ENCODE measurements at places on chromosomes 16 and 17.

DNA sequence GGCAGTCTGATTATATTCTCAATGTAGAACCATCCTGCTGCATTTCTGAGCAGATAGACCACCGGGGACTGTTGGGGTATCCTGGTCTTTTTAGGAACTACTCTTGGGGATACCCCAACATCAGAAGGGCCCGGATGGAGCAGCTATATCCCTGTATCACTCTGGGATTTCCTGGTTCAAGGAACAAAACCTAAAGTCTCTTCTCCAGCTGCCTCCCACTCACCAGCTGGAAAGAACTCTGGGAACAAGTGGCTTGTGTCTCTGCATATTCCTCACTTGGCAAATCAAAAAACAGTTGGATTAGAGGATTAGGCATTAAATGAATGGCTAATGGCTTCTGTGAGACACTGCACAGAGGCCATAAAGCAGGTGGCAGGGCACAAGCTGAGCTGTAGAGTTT is 62.3 kb upstream of the HS3ST2 start:
- DNase-seq, result no peak

DNA sequence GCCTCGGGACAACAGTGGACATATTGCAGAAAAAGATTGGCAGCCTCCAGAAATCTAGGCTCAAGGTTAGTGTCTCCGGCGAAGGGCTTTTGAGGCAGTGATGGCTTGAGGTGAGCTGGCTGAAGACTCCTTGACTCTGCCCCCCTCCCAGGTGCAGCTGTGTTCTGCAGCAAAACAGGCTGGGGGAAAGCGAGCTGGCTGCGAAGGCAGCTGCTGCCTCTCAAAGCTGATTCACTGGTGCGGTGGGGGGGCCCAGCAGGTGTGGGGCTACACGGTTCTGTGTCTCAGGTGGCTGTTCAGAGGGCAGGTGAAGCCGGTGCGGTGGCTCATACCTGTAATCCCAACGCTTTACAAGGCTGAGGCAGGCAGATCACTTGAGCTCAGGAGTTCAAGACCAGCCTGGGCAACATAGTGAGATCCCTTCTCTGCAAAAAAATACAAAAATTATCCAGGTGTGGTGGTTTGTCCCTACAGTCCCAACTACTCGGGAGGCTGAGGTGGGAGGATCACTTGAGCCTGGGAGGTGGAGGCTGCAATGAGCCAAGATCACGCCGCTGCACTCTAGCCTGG is 22.9 kb downstream of the C16orf96 start:
- DNase-seq, result no peak

- DNase-seq, result no peak
Measured at GRCh38 chr17:7650509-7651096, at the start of gene ATP1B2. ATP1B2 (plus strand) TSS chr17:7650926; CDS start chr17:7651519, 593 bp downstream.

- no peak for DNase-seq
Measured at GRCh38 chr17:59707971-59708430, 547 bp downstream of the VMP1 start.

DNA sequence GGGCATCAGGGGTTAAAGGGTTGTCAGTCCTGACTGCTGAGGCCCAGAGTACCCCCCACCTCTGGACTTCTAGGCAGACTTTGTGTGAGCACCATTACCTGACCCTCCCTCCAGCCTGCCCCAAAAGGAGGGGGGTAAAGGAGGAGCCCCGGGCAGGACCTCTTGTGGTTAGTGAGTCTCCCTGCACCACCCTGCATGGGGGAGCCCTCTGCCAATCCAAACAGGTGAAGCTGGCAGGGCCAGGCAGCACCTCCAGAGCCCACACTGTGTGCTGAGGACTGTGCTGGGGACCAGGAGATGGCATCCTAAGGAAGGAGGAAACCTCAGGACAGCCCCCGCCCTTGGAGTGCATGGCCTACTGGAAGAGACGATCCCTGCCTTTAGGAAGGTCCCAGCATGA is 2.6 kb upstream of the KRT14 start:
- DNase-seq, result no peak

DNA sequence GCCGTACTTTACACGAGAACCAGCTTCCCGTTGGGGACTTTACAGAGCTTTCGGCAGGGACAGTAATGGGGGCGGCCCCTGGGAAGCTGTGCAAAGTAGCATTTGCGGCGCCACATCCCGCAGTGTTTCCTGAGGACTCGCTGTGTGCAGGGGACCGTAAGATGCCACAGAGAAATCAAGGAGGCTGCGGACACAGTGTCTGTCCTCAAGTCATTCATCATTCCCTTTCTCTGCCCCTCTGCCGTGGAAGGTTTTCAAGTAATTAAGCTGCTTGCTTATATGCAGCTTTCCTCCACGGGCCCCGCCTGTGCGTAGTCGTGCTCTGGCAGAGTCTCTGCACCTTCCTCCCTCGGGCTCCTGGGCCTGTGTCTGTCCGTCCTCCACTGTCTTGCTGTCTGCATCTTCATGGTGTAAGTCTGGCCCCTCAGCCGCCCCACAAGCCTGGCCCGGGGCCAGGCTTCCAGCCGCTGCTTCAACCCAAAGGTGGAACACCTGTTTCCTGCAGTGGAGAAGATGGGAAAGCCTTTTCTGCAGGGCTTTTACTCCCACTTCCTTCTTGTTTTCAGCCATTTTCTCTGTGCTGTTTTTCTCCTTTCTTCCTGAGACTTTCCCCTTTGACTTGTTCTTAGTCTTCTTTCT is 216.9 kb upstream of the CHMP6 start:
- no peak for DNase-seq

DNA sequence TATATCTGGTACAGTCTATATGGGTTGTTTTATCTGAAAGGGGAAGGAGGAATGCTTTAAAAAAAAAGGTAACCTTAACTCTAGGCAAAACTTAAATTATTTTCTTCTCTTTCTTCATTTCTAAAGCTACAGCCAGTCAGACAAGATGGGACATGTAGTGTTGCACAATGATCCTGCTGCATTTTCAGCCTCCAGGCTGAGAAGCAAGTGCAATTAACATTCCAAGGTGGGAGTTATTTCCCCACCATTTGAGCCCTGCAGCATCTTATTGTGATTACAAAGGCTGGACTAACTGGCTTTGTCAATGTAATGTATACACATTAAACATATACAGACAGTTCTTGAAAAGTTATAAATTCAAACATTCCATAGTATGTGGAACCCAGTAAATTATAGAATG is 22.6 kb upstream of the NF1 start:
- DNase-seq, result peak; percentile 53

- DNase-seq, result no peak
Measured at GRCh38 chr16:85376292-85377095, 236.6 kb upstream of the GSE1 start.

DNA sequence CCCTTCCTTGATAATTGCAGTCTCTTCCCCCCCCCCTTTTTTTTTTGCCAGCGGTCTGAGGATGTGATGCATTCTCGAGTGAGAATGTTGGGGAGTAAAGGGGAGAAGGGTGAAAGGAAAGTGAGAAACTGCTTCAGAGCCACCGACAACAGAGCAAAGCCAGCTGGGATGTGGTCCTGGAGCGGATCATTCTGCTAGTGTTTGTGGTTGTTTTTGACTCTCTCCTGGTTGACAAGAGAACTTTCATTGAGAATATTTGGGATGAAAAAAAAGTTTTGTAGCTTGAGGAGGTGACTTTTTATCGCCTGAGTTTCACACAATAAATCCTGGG is 1.3 kb downstream of the NF1 start:
- DNase-seq, result no peak

- no peak for DNase-seq
Measured at GRCh38 chr16:9395958-9396359, 304.5 kb downstream of the HAPSTR1 start.

DNA sequence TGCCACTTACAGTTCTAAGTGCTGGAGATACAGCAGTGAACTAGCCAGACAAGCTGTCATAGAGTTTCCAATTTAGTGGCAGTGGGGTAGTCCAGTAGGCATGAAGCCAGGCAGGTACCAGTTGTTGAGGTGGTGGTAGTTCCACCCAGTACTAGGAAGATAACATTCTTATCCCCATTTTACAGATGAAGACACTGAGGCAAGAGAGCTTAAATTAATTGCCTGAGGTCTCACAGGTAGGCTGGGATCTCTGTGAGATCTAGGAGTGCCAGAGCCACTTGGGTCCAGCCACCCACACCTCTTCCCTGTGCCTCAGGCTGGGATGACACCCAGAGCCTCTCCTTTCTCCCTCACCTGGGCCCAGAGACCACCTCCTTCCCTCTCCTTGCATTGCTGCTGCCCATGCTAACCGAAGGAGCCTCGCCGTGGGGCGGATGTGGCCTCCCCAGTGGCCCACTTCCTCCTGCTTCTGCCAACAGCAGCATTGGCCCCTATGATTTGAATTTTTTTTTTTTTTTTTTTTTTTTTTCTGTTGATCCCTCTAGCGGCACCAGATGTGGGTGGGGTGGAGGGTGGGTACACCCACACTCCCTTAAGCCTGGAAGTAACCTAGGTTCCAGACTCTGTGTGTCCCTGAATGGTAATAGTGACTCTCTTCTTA is 114.0 kb downstream of the PRKCB start:
- no peak for DNase-seq

DNA sequence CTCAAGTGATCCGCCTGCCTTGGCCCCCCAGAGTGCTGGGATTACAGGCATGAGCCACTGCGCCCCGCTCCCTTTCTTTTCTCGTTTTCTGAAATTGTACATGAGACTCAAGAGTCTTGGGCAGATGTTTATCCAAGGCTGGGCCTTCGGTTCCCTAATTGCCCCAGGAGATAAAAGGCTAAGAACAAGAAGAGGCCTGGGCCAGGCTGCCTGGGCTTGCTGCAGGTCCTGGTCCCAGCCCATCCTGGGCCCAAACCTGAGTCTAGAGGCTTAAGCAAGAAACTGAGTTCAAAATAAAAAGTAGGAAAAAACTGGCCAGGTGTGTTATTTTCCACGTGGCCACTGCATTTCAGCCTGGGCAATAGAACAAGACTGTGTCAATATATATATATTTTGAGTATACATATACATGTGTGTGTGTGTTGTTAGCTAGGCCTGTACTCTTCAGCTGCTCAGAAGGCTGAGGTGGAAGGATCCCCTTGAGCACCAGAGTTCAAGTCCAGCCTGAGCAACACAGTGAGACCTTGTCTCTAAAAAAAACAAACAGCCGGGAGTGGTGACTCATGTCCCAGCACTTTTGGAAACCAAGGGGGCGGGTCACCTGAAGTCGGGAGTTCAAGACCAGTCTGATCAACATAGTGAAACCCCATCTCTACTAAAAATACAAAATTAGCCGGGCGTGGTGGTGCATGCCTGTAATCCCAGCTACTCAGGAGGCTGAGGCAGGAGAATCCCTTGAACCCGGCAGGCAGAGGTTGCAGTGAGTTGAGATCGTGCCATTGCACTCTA is 6.8 kb upstream of the CLUH start:
- no peak for DNase-seq

- peak; percentile 57 for DNase-seq
Measured at GRCh38 chr17:74201250-74201649, 2.2 kb upstream of the RPL38 start.

GRCh38 chr17:58318065-58318481 is 10.5 kb downstream of the TSPOAP1 start:
- DNase-seq, result no peak

DNA sequence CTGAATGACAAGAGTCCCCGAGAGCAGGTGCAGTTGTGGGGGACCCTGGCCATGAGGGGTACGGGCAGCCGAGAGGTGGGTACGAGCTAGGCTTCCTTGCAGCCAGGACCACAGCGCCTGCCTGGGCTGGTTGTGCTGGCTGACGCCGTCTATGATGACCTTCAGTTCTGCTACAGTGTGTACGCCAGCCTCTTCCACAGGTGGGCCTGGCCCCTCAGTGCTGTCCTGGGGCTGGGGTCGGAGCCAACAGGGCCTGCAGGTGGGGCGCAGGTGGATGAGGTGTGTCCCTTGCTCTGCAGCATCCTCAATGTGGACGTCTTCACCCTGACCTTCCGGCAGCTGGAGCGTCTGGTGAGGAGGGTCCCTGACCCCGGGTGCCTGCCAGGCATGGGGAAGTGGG is 7.2 kb downstream of the TSR3 start:
- no peak for DNase-seq

DNA sequence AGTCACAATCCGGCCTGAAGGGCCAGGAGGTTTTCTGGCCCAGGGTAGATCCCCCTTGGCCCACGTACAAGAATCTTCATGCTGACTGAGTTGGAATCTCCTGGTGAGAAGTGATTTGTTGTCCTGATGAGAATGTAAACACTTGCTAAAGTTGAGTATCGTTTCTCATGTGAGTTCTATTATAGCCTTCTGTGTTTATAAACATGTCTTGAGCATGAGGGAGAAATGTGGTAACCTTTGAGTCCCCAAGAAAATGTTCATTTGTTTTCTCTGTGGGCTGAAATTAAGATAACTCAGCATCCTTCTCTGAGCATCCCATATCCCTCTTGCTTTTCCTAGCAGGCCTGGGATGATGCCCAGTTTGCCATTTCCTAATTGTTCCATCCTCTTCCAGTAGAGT is 204.8 kb downstream of the FTO start:
- no peak for DNase-seq

GRCh38 chr17:34533806-34534527 is 45.4 kb upstream of the TMEM132E start:
- DNase-seq, result no peak

GRCh38 chr16:11118479-11118878 is 137.5 kb downstream of the SOCS1 start:
- no peak for DNase-seq

DNA sequence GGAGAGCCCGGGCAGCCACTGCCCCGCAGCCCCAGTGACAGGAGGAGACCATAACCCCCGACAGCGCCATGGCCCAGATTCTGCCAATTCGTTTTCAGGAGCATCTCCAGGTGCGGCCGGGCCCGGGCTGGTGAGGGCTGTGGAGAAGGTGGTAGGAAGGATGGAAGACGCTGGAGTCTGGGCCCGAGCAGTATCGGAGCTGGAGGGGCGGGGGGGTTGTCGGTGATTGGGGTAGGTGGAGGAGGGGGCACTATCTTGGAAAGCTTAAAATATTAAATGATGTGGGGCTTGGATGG is 317 bp downstream of the CLTC start:
- DNase-seq, result no peak

DNA sequence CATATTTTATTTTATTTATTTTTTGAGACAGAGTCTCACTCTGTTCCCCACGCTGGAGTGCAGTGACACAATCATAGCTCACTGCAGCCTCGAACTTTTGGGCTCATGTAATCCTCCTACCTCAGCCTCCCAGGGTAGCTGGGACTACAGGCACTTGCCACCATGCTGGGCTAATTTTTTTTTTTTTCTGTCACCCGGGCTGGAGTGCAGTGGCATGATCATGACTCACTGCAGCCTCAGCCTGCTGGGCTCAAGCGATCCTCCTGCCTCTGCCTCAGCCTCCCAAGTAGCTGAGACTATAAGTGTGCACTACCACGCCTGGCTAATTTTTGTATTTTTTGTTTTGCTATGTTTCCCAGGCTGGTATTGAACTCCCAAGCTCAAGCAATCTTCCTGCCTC is 17.1 kb downstream of the UNC45B start:
- DNase-seq, result no peak
